ENCODE measurements at places on chromosomes 5 and 9.

DNA sequence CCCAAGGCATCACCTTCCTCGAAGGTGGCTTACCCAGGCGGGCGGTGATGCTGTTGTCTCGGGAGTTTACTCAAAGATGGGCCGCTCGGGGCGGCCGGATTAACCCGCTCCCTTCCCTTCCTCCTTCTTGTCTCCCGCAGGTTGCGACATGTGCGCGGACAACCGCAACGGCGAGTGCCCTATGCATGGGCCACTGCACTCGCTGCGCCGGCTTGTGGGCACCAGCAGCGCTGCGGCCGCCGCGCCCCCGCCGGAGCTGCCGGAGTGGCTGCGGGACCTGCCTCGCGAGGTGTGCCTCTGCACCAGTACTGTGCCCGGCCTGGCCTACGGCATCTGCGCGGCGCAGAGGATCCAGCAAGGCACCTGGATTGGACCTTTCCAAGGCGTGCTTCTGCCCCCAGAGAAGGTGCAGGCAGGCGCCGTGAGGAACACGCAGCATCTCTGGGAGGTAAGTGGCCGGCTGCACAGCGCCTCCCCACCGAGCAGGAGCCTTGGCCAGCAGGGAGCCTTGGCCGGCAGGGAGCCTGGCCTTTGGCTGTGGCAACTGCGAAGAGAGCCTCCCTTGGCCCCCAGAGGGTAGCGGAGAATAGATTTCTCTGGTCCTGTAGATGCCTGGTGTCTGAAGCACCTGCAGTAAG lies 10.6 kb downstream of the PRDM6 start:
- H3K4me1 ChIP-seq = no peaks in the 10 kb centered on the region
- H3K27ac ChIP-seq = no peak overlapping the region
- H3K27me3 ChIP-seq = no peaks in the 10 kb centered on the region
- no peaks in the 10 kb centered on the region for H3K36me3 ChIP-seq

DNA sequence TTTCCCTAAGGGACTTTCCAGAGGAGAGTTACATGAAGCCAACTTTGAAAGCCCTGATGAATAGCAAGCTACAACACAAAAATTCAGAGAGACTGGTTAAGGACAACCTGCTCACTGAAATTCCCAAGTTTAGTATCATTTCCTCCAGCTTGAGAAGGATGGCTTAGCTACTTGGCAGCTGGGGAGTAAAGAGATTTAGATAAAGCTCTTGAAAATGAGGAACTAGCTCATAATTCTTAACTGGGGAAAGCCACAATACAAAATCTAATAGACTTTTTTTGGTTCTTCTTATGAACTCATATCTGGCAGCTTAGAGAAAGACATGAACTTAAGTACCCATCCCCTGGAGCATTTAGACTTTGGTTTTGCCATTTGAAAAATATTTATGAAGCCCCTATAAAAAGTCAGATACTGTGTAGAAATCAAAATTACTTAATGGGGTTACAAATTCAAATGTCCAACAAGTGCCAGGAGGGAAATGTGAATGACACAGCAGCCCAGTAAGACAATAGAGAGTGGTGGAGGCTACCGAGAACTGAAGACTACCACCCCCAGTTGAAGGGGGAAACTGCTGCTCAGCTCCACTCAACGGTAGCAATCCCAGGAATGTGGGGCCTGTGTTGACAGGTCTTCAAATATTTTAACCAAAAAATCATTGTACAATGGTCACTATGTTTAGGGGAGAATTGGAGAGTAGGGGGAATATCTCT lies 79.4 kb upstream of the ADRB2 start:
- H3K27me3 ChIP-seq = no peaks in the 10 kb centered on the region
- no peak overlapping the region for H3K27ac ChIP-seq
- H3K4me1 ChIP-seq = peaks cover 3% of the 10 kb centered on the region
- H3K36me3 ChIP-seq = no peaks in the 10 kb centered on the region
- no peak overlapping the region for H3K4me3 ChIP-seq

- no peaks in the 10 kb centered on the region for H3K27me3 ChIP-seq
- no peak overlapping the region for H3K27ac ChIP-seq
- H3K4me3 ChIP-seq = no peak overlapping the region
These were observed 138.3 kb downstream of the CDK5RAP2 start for GRCh38 chr9:120441426-120442307.

- peaks cover 8% of the 10 kb centered on the region for H3K27me3 ChIP-seq
- no peaks in the 10 kb centered on the region for H3K4me1 ChIP-seq
- DNase-seq = no peak
- H3K4me3 ChIP-seq = no peak overlapping the region
- H3K27ac ChIP-seq = no peak overlapping the region
These were observed 16.1 kb downstream of the CPLX2 start for GRCh38 chr5:175887463-175887862.

- H3K4me1 ChIP-seq = no peaks in the 10 kb centered on the region
- no peak overlapping the region for H3K4me3 ChIP-seq
- H3K27ac ChIP-seq = no peak overlapping the region
- H3K36me3 ChIP-seq = no peaks in the 10 kb centered on the region
- DNase-seq = no peak
These were observed 29.5 kb downstream of the EXD3 start for GRCh38 chr9:137393176-137394150.

DNA sequence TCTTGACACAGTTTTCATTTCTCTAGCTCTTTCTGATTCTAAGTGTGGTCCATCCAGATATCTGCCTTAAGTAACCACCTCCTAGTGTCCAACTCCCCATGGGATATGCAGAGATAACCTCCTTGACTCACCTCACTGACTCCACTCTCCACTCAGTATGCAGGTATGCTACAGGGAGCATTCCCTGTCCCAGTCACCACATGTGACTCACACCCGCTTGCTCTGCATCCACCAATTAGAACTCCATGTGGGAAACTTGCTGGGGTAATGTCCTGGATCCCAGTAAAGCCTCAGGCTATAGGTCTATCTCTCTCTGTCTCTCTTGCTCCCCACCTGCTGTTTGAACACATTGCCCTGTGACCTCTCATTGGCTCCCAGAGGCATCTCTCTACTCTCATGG lies 563.9 kb downstream of the HTR1A start:
- H3K4me3 ChIP-seq = no peak overlapping the region
- DNase-seq = no peak
- H3K4me1 ChIP-seq = 0 out of 2 replicates have a peak, but pooled peaks cover 2% of the 10 kb centered on the region
- H3K27ac ChIP-seq = no peak overlapping the region

GRCh38 chr5:33530183-33531036 lies 89.6 kb downstream of the TARS1 start:
- no peaks in the 10 kb centered on the region for H3K36me3 ChIP-seq
- no peak overlapping the region for H3K27ac ChIP-seq
- no peaks in the 10 kb centered on the region for H3K4me1 ChIP-seq
- no peak overlapping the region for H3K4me3 ChIP-seq
- no peak for DNase-seq

DNA sequence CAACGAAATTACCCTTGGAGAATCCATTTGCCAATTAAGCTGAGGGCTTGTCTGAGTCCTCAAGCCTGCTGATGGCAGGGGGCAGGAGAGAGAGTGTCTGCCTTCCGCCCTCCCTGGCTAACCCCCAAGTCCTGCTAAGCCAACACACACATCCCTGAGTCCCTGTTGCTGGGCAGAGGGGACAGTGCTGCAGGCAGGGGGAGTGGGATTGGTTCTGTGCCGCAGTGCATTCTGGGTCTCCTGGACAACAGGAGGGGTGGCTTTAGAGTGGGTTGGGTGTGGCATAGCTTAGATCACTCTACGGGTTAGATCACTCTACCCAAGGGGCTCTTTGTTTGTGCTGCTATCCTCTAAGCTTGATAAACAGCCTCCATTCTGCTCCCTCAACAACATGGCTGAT lies 427.7 kb downstream of the CDK5RAP2 start:
- H3K36me3 ChIP-seq = no peaks in the 10 kb centered on the region
- no peak overlapping the region for H3K27ac ChIP-seq
- no peaks in the 10 kb centered on the region for H3K27me3 ChIP-seq
- no peak for DNase-seq
- no peaks in the 10 kb centered on the region for H3K4me1 ChIP-seq

GRCh38 chr5:123514615-123515355 lies 2.8 kb downstream of the CSNK1G3 start:
- H3K27me3 ChIP-seq = no peaks in the 10 kb centered on the region
- no peak overlapping the region for H3K4me3 ChIP-seq
- H3K27ac ChIP-seq = no peak overlapping the region
- DNase-seq = no peak
- H3K36me3 ChIP-seq = no peaks in the 10 kb centered on the region

DNA sequence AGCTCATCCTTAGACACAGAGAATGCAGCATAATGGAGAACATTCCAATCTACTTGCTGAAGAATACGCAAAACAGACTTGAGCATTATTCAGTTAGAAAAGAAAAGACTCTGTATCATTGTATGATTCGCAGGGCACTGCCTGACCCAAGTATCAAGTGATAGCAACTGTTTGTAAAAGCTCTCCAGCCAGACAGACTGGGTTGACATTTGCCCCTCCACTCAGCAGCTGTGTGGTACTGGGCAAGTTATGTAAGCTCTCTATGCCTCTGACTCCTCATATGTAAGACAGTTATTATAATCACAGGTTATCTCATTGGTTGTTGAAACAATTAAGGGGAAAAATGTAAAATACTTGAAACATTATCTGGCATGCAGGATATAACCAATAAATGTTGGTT lies 505.0 kb downstream of the ELAVL2 start:
- H3K36me3 ChIP-seq = no peaks in the 10 kb centered on the region
- H3K27me3 ChIP-seq = no peaks in the 10 kb centered on the region
- no peaks in the 10 kb centered on the region for H3K4me1 ChIP-seq
- no peak for DNase-seq
- no peak overlapping the region for H3K4me3 ChIP-seq
- H3K27ac ChIP-seq = no peak overlapping the region

DNA sequence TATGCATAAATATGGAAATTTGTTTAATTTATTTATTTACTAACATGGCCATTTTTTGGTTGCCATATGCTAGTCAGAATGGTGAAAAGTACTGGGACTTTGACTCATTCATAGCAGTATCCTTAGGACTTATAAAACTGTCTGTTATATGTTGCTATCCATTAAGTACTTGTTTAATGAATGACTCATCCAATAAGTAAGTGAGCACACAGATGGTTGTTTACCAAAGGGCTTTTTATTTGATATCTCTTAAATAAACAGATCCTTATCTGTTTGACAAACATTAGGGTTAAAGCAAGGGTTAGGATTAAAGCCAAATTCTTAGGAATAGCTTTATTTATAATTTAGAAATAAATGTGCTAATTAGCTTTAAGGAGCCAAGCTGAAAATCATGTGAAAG lies 183.4 kb downstream of the FBXO4 start:
- no peak overlapping the region for H3K27ac ChIP-seq
- no peaks in the 10 kb centered on the region for H3K4me1 ChIP-seq
- no peak for DNase-seq

GRCh38 chr5:68115584-68115983 lies 100.0 kb upstream of the PIK3R1 start:
- no peak overlapping the region for H3K27ac ChIP-seq
- no peaks in the 10 kb centered on the region for H3K36me3 ChIP-seq
- no peak overlapping the region for H3K4me3 ChIP-seq
- H3K27me3 ChIP-seq = no peaks in the 10 kb centered on the region
- no peak for DNase-seq

GRCh38 chr5:146342519-146342881 lies 3.9 kb downstream of the POU4F3 start:
- no peaks in the 10 kb centered on the region for H3K36me3 ChIP-seq
- no peak for DNase-seq
- no peak overlapping the region for H3K4me3 ChIP-seq
- H3K4me1 ChIP-seq = no peaks in the 10 kb centered on the region
- no peak overlapping the region for H3K27ac ChIP-seq

GRCh38 chr5:78537821-78538220 lies 110.8 kb downstream of the LHFPL2 start:
- no peaks in the 10 kb centered on the region for H3K27me3 ChIP-seq
- H3K27ac ChIP-seq = no peak overlapping the region
- no peaks in the 10 kb centered on the region for H3K36me3 ChIP-seq

DNA sequence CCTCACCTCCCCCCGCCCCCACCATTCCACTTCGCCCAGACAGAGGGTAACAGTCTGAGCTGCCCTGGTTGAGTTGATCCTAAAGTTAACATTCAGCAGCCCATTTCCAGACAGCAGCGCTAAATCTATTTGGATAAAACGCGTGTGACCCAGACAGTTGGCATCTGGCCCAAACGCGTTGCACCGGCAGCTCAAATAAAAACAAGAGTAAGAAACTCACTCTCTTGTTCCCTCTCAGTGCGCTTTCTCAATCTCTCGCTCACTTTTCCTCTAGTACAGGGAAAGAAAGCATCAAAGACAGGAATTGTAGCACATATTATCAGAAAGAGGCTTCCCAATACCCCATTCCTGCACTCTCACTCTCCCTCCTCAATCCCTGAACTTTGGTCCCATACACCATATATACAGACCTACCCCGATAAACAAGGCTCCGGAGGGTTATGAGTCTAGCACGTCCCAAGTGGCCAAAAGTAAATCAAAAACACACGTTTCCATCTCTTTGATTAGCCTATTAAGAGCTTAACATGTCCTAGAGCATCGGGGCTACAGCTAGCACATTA lies 1.3 kb downstream of the ADAMTS6 start:
- no peak overlapping the region for H3K27ac ChIP-seq
- no peaks in the 10 kb centered on the region for H3K36me3 ChIP-seq
- peaks cover 6% of the 10 kb centered on the region for H3K4me1 ChIP-seq
- H3K4me3 ChIP-seq = peak overlapping the region; percentile 75

DNA sequence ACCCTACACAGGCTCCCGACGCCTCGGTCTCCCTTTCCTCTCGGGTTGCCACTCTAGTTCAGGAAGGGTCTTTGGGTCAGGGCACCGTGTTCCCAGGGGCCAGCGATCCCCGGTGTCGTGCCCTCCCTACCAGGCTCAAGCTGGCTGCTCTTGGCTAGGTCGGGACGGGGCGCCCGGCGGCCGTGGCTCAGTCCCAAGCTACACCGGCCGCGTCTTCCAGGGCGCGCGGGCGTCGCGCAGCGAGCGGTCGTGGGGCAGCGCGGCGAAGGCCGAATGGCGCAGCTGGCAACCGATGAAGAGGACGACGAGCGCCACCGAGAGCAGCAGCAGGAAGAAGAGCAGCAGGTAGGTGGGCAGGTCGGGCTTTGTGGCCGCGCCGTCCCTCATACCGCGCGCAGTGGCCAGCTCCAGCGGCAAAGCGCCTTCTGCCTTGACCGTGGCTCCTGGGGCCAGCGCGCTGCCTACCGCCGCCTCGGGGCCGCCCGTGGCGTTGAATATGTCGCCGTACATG lies 892 bp downstream of the SMIM32 start:
- H3K4me1 ChIP-seq = no peaks in the 10 kb centered on the region
- no peaks in the 10 kb centered on the region for H3K27me3 ChIP-seq
- DNase-seq = no peak
- no peaks in the 10 kb centered on the region for H3K36me3 ChIP-seq
- H3K4me3 ChIP-seq = no peak overlapping the region

DNA sequence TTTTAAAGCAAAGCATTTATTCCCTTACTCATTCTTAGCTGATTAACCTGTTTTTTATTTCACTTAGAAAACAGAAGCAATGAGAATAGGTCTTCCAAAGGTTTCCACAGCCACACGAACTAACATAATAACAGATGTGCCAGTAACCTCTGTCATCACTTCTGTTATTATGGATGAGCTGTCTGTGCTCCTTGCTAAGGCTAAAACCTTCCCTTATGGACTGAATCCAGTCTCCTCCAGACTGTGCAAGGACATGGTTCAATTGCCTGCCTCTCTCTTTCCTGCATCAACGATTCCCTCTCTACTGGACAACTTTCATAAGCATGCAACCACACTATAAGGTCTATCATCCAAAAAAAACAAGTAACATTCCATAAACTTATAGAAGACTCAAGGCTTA lies 1446.2 kb downstream of the MAT2B start:
- no peak for DNase-seq
- no peak overlapping the region for H3K27ac ChIP-seq
- no peaks in the 10 kb centered on the region for H3K27me3 ChIP-seq
- H3K4me3 ChIP-seq = no peak overlapping the region
- no peaks in the 10 kb centered on the region for H3K36me3 ChIP-seq

GRCh38 chr9:71302776-71303175 lies 181.4 kb upstream of the TRPM3 start:
- peak; percentile 71 for DNase-seq
- H3K27ac ChIP-seq = no peak overlapping the region
- H3K27me3 ChIP-seq = no peaks in the 10 kb centered on the region
- H3K4me3 ChIP-seq = no peak overlapping the region

Data from MM.1S (cell line).